Transverse colon (tissue), 4 donors: ENCODE measurements at places on chromosomes 16 and 17. TPM values are rescaled to one million over a fixed set of nuclear protein-coding genes. Genes with fewer than 3 reads are reported as not detected.

DNA sequence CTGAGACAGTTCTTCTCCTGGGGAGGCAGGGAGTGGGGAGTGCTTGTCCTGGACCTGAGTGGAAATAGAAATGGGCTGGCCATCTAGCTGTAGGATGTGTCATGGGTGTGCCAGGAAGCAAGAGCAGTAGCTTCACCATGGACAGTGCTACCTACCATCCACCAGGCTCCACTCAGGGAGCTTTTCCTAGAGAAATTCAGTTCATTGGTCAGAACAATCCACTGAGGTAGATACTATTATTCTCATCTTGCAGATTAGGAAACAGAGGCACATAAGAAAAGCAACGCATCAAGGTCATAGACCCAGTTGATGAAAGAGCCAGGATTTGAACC, 372.0 kb downstream of the SLC39A11 start:
- no peak for DNase-seq

The TBC1D3K gene
- not detected for total RNA-seq

- DNase-seq, result peak; percentile 91
Observed at GRCh38 chr16:71626858-71627213, 852 bp downstream of the MARVELD3 start.

The EXOC7 gene
- 113 TPM for total RNA-seq

GRCh38 chr17:46790216-46790615, 28.3 kb downstream of the WNT3 start:
- no peak for DNase-seq

DNA sequence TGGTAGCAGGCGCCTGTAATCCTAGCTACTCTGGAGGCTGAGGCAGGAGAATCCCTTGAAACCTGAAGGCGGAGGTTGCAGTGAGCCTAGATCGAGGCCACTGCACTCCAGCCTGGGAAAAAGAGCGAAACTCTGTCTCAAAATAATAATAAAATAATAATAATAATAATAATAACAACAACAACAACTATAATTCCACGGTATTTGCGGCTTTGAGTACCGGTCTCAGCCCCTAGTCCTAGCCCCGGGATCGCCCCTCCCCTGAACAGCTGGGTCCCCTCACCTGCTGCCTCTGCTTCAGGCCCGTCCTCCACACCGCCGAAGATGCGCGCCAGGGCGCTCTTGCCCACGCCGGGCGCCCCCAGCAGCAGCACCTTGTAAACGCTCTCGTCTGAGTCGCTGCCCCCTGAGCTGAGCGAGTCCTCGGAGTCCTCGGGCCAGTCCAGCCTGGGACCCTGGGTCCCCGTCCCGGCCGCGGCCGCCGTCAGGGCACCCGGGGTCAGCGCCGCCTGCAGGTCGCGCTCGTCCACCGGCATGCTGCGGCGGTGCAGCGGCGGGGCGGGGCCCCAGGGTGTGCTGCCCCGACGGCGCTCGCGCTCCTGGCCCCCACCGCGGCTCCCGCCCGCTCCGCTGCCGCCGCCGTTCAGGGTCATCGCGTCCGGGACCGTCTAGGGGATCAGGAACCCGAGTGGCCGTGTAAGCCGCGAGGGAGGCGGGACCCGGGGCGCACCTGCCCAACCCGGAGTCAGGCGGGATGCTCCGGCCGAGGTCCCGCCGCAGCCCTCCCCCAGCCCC, 611 bp downstream of the RRAD start:
- peak; percentile 67 for DNase-seq

GRCh38 chr16:78640886-78641285, 541.4 kb downstream of the WWOX start:
- DNase-seq, result no peak

The MYADML2 gene
- not detected for total RNA-seq

- no peak for DNase-seq
Observed at GRCh38 chr17:16527298-16527697, 35.3 kb upstream of the LRRC75A start.
